ENCODE measurements at places on chromosomes 1 and 21. TPM values are rescaled to one million over a fixed set of nuclear protein-coding genes. Genes with fewer than 3 reads are reported as not detected.

DNA sequence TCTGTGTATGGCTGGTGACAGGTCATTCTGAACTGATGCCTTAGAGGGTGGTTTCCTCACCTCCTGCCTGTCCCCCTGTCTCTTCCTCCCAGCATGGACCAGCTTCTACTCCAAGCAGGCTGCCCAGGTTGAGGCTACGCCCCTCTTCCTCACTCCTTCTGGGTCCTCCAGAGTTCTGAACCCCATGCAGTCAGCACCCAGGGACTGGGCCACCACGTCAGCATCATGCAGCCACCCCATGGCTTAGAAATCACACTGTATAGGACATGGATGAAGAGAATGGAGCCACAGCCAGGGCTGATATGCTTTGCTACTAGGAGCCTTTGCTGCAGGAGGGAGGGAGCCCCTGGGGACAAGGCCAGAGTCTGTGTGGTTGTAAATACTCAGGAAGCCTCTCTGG lies 8.3 kb downstream of the FOXO6 start:
- no peak for DNase-seq
- no peak overlapping the region for H3K4me3 ChIP-seq
- H3K4me1 ChIP-seq = peaks cover 34% of the 10 kb centered on the region
- H3K27ac ChIP-seq = no peak overlapping the region
- no peaks in the 10 kb centered on the region for H3K27me3 ChIP-seq
- H3K36me3 ChIP-seq = no peaks in the 10 kb centered on the region

The ZSWIM5 gene
- 2.7 TPM for total RNA-seq

DNA sequence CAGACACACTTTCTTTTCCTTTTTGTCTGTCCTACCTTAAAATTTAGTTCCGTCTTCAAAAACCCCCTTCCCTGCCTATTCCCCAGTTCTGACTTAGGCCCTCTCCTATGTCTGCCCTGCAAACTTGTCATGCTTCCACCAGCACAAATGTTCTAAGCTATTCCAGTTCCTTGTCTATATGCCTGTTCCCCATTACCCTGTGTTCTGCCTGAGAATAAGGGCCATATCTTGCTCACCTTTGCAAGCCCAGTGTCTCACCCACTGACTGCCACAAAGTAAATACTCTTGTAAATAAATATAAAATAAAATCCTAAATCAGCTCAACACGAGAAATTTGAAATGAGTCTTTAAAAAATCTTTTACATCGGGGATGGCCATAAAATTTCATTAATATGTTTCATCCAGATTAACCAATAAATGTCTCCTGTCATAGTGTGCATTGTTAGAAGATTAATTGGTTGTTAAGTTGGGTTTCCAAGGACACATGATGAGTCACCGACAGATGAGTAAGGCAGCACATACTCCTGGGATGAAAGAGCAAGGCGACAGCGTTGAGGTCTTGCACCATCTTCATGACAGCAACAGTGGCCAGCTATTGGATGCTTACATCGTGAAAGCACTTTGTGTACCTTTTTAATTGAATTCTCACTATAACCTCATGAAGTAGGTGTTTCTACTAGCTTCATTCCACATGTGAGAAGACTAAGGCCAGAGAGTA lies 92.6 kb upstream of the NGF start:
- no peak for DNase-seq
- H3K27me3 ChIP-seq = no peaks in the 10 kb centered on the region
- no peak overlapping the region for H3K4me3 ChIP-seq
- H3K36me3 ChIP-seq = no peaks in the 10 kb centered on the region
- no peak overlapping the region for H3K27ac ChIP-seq

- peak overlapping the region; percentile 39 for H3K27ac ChIP-seq
- no peaks in the 10 kb centered on the region for H3K36me3 ChIP-seq
- H3K4me1 ChIP-seq = peaks cover 18% of the 10 kb centered on the region
- H3K27me3 ChIP-seq = no peaks in the 10 kb centered on the region
- DNase-seq = no peak
- no peak overlapping the region for H3K4me3 ChIP-seq
Observed at GRCh38 chr1:244678697-244679096, 25.8 kb downstream of the DESI2 start.

The RGS7 gene
- total RNA-seq = not detected

DNA sequence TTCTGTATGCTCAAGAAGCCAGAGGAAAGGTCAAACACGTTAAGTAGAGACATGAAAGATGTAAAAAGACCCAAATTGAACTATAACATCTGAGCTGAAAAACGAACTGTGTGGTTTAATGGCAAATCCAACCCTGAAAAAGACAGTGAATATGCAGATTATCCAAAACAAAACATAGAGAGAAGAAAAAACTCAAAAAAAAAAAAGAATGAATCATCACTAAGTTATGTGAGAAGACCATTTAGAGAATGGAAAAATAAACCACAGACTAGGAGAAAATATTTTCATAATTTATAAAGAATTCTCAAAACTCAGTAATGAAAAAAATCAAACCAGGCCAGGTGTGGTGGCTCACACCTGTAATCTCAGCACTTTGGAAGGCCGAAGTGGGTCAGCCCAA lies 253.3 kb downstream of the PLPP3 start:
- DNase-seq = no peak
- H3K36me3 ChIP-seq = no peaks in the 10 kb centered on the region
- H3K4me1 ChIP-seq = peaks cover 8% of the 10 kb centered on the region
- H3K27ac ChIP-seq = no peak overlapping the region
- H3K4me3 ChIP-seq = no peak overlapping the region

DNA sequence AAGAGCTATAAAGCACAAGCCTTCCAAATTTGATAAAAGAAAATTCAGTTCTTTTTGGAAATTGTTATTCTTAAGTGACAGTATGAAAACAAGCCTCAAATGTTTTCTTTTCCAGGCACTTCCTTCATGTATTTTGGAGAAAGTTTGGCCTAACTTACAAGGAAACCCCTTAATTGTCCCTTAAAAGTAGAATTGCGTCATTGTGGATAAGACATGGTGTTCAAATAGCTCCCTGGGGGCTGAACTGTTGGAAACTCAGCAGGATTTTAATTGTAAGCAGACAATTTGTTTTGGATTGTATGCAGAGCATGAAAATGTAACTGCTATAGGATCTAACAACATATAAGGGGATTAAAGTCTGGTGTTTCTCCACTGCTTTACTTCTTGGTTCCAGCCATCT lies 35.4 kb upstream of the FGGY start:
- H3K27me3 ChIP-seq = no peaks in the 10 kb centered on the region
- no peak overlapping the region for H3K4me3 ChIP-seq
- peak overlapping the region; percentile 20 for H3K27ac ChIP-seq
- H3K4me1 ChIP-seq = peaks cover 21% of the 10 kb centered on the region
- H3K36me3 ChIP-seq = no peaks in the 10 kb centered on the region
- DNase-seq = no peak

GRCh38 chr1:108590957-108591356 lies 31.1 kb downstream of the EEIG2 start:
- no peak for DNase-seq
- no peak overlapping the region for H3K4me3 ChIP-seq
- peaks cover 33% of the 10 kb centered on the region for H3K4me1 ChIP-seq
- H3K27me3 ChIP-seq = no peaks in the 10 kb centered on the region
- H3K36me3 ChIP-seq = no peaks in the 10 kb centered on the region
- peak overlapping the region; percentile 17 for H3K27ac ChIP-seq

DNA sequence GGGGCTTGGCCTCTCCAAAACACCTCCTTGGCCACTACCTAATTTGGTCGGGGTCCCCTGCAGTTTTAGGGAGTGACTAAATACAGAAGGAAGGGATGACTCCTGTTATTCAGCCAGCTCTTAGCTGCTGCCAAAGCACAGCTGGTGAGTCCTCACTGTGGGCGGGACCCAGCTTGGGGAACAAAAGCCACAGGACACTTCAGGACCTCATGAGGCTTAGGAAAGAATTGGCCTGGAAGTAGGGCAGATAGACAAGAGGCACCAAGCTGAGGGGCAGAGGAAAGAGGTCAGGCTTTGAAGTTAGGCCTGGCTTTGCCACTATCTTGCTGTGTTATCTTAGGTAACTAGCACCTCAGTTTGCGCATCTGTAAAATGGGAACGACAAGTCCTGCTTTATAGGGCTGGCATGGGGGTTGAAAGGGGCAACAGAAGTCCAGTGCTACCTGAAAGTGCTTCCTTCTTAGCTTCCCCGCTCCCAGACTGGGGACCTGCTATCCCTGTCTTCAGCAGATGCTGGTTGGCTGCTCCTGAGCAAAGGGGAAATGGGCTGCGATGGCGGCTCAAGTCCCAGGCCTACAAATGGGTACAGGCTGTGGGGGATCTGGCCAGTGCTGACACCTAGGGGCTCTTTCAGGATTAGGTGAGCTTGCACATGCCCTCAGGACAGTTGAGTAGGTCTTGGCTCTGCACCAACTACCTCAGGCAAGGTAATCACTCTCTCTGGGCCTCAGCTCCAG lies 15.7 kb downstream of the IFI6 start:
- peak overlapping the region; percentile 61 for H3K27ac ChIP-seq
- no peaks in the 10 kb centered on the region for H3K27me3 ChIP-seq
- no peaks in the 10 kb centered on the region for H3K36me3 ChIP-seq

- H3K4me1 ChIP-seq = no peaks in the 10 kb centered on the region
- H3K27me3 ChIP-seq = no peaks in the 10 kb centered on the region
- no peak overlapping the region for H3K4me3 ChIP-seq
- H3K36me3 ChIP-seq = no peaks in the 10 kb centered on the region
- H3K27ac ChIP-seq = no peak overlapping the region
Observed at GRCh38 chr1:166136222-166136621, 30.6 kb downstream of the FAM78B start.

DNA sequence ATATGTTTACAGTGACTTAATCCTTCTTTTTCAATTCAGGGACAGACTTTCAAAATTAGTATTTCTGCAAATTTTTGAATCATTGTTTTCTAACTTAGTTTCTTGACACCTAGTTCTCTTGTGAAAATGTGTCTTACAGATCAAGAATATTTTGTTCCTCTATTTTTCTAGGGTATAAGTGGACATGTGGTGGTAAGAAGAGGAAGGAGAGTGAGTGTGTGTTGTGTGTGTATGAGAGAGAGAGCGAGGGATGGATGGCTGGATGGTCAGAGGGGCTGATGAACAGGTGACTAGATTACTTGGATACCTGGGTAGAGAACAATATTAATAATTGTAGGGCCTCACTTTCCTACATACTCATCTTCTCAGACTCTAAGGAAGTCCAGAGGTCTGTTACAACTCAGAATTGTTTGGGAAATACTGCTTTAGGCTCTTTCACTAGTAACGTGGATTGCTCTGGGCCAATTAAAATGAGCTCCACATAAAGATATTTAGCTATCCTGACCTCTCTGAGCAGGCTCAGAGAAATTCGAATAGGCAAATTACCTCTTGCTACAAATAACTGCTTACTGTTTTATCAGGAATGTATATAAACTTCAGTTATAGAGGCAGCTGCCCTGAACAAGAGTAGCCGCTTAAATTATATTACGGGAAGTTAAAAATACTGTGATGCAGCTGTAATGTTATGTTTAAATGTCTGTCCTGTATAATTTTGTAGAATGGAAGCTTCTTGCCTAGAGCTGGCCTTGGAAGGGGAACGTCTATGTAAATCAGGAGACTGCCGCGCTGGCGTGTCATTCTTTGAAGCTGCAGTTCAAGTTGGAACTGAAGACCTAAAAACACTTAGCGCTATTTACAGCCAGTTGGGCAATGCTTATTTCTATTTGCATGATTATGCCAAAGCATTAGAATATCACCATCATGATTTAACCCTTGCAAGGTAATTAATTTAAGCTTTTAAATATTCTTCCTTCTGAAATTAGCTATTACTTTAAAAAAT lies 19.7 kb downstream of the GPSM2 start:
- H3K4me1 ChIP-seq = peaks cover 27% of the 10 kb centered on the region
- peak overlapping the region; percentile 22 for H3K27ac ChIP-seq
- DNase-seq = no peak
- H3K27me3 ChIP-seq = no peaks in the 10 kb centered on the region

The TFF1 gene
- not detected for total RNA-seq

The DDX20 gene
- 16.2 TPM for total RNA-seq

GRCh38 chr1:30218438-30218837 lies 504.9 kb downstream of the MATN1 start:
- no peak overlapping the region for H3K27ac ChIP-seq
- H3K4me3 ChIP-seq = no peak overlapping the region
- DNase-seq = no peak
- no peaks in the 10 kb centered on the region for H3K27me3 ChIP-seq
- no peaks in the 10 kb centered on the region for H3K4me1 ChIP-seq
- no peaks in the 10 kb centered on the region for H3K36me3 ChIP-seq

The PEF1 gene
- total RNA-seq = 53.3 TPM
